ENCODE measurements at places on chromosomes 2 and 18. TPM values are rescaled to one million over a fixed set of nuclear protein-coding genes. Genes with fewer than 3 reads are reported as not detected.

Gene DSG2
- total RNA-seq = 93.1 TPM

Gene YIPF4
- 36.8 TPM for total RNA-seq

DNA sequence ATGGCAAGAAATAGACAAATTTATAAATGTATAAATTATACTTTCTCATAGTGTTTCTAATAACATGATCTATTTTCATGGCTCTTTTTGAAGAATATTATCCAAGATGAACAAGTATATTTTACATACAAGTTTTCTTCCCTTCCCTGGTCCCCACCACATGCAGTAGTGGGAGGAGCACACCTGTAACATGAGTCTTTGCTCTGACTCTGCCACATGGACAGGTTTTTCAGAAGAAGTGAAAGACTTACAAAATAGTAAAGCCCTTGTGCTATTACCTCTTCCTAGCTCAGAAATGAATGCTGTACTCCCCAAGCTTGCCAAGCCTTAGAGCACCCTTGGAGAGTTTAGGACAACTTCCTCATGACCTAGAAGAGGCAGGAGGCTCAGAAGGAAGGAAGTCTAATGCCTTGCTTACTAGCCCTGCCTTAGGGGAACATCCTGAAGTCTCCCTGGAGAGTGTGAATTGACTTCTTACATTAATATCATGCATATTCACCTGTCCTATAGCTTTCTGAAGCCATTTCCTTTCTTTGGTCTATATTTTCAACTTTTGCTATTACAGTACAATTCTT lies 18.4 kb downstream of the MXD1 start:
- DNase-seq = no peak

DNA sequence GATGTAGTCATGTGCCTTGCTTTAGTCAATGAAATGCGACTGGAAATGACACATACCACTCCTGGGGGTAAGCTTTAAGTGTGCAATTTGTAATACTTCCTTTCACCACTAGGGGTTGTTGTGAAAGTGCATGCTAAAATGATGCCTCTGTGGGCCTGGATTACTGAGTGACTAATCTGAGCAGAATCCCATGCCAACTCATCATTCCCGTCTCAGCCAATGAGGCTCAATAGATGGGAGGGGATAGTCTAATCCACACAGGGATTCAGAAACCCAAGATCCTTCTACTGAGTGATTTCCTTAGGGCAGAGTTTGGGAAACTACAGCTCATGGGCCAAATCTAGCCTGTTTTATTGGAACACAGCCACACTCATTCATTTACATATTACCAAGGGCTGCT lies 54.0 kb downstream of the HRH4 start:
- no peak for DNase-seq

Gene LOXL3
- total RNA-seq = 6.4 TPM

- no peak for DNase-seq
Observed at GRCh38 chr2:68971591-68972231, 2.7 kb upstream of the GKN1 start.

Gene KIAA2012
- not detected for total RNA-seq

GRCh38 chr18:63299837-63300745 lies 19.5 kb downstream of the BCL2 start:
- no peak for DNase-seq

GRCh38 chr2:140353541-140353940 lies 1573.4 kb upstream of the NXPH2 start:
- no peak for DNase-seq

Gene CSRNP3
- 6.4 TPM for total RNA-seq

DNA sequence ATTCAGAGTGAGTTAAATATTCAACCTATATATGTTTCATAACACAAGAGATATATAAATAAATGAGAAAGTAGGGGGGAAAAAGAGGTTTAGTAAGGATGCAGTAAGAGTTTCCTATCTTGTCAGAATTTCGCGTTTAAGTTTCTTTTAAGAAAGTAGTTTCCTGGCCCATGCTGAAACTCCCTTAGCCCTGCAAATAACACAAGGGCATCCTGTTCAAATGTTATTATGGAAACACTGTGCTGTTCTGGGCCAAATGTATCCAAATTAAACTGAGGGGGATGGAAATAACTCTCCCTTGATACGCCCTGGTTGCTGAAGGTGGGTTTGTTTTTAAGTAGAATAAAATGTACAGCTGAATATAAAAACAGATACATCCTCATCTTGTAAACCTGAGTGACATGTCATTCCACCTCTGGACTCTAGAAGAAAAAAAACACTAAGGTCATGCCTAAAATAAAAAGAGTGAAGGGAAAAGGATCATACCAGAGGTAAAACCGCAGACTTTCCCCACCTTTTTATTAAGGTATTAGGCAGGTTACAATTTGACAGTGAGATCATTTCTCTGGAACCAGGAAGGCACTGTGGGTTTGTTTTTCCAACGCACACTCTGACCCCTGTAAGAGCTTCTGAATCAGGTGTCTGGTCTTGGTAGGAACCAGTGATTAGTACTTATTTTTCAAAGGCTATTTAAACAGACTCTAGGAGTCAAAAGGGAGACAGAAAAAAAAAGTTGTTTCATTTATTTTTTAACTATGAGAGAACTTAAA lies 16.7 kb downstream of the BCL2 start:
- no peak for DNase-seq

Gene AKAIN1
- total RNA-seq = not detected

DNA sequence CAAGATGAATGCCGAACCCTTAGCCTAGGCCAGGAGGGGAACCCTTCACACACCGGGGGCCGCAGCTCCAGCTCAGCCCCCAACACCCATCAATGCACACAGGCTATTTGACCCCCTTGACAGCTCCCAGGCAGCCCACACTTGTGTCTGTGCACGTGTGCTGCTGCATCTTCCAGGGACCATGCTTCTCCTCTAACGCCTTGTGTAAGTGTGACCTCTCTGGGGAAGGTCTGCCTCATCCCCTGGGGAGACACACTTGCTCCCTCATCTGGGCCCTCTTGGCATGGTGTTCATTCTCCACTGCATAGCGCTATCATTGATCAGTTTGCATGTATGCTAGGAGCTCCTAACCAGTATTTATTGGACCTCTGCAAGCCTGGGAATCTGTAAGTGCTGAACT lies 120.0 kb upstream of the FHL2 start:
- no peak for DNase-seq

- DNase-seq = no peak
Observed at GRCh38 chr2:47490406-47490805, 87.5 kb downstream of the MSH2 start.

Gene CCDC121
- 5.3 TPM for total RNA-seq

DNA sequence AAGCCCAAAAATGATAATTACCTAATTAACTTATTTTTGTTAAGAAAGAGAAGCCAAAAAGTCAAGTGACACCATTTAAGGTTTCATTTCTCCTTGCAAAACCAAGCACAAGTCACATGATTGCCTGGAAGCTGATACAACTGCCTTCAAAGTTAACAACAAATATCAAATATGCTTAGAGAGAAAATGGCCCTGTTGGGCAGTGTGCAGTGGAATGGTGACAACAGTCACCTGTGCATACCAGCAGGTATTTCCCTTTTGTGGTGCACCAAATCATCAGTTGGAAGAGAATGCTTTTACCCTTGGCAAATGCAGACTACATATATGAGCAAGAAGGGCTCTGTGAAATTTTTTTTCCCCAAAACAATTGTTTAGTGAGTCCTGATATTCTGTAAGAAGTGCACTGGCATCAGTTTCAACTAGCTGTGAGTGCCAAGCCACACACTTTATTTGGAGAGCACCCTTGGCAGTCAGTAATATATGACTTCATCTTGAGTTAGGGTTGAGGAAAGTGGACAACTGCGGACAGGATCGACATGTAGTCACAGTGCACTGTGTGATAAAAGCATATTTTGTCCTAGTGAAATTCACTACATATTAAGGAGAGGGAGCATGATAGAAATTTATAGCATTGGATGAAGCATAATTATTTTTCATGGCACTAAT lies 74.9 kb upstream of the DOCK10 start:
- no peak for DNase-seq

DNA sequence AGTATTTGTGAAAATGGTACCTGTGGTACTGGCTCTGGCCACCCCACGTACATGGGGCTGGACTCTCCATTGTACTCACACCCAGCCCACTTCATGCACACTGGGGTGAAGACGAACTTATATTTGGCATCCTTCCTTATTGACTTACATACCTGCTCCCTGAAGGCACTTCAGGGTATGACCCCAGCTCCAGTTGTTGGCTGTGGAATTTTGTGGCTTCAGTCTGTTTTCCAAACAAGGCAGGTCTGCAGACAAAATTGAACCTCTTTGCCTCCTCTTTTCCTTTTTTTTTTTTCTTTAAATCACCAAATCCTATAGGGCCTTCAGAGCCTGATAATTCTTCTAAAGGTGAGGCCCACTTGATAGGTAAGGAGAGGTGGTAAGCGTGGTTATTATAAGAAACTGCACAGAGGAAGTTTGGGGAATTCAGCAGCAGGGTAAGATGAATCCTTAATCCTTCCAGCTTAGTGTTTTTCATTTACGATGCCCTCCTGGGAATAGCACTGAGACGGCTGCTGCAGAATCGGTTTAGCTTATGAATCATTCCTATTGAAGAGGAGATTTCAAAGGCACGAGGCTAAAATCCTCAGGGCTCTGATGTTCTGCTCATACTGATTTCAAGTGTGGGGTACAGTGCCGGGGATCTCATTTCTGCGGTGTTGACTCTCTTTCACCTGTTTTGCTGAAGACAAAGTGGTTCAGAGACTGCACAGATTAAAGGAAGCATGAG lies 55.2 kb downstream of the KIF5C start:
- no peak for DNase-seq

DNA sequence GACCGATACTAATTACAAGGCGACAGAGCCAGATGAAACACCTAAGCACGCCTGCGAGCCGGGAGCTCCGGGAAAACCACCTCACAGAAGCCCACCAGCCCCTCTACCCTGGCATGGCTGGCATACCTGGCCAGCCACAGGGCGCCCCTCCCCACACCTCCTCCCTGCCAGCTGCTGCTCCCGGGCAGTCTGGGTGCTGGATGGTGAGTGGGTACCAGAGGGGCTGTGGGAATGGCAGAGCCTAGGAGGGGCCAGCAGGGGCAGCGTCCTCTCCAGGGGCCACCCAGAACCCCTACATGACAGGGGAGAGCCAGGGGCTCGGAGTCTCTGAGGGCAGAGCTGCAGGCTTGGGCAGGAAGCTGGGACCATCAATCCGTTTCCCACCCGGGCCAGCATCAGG lies 58.7 kb upstream of the GPC1 start:
- DNase-seq = no peak

Gene NEB
- 2.5 TPM for total RNA-seq

DNA sequence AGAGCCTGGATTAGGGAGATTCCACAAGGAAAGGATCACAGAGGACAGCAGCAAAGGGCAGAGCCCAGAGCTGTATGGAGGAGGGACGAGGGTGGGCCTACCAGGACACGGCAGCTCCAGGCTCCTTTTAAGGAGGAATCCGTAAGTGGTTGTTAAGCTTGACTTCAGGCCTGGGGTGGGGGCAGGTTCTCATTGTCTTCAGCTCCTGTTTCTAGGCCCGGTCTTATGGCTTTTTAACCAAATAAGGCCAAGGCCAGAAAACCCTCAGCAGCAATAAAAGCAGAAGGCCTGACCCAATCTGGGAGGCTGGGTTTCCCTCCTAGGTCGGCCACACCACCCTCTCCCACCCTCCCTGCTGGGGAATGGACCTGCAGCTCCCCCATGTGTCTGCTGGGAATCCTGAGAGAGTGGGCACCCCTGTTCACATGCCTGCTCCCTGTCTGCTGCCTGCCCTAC lies 111.2 kb downstream of the PLB1 start:
- DNase-seq = peak; percentile 60

- no peak for DNase-seq
Observed at GRCh38 chr2:70360661-70361270, 58.9 kb upstream of the FAM136A start.

Gene PLEKHM3
- 15.2 TPM for total RNA-seq

Gene QPCT
- total RNA-seq = 23.6 TPM

DNA sequence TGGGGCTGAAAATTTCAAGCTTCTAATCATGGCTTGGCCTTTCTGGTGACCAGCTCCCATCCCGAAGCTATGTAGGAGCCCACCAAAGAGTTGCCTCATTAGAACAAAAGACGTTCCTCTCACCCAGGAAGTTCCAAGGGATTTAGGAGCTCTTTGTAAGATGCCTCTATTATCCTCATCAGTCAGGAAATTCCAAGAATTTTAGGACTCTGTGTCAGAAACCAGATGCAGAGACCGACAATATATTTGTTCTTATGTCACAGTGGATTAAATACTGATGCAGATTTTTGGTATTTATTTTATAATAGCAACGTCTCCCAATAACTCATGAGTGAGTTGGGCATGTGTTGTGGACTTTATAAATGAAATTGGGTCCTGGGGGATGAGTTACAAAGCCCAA lies 91.8 kb upstream of the SKOR2 start:
- no peak for DNase-seq

DNA sequence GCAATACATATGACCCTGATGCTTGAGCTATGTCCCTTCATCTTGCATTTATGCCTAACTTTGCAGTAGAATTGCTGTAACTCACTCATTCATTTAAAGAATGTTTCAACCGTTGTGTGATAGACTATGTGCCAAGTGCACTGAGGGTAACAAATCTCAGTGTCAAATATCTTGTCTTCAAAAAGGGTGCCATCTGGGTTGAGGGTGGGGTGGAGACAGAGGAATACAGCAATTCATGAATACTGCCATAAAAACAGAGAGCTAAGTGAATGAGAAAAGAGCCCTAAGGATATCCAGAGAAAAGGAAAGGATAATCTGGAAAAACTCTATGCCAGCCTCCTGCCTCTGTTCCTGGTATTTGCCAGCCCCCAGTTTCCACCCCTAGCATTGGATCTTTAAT lies 1534.4 kb upstream of the PIK3C3 start:
- DNase-seq = no peak

DNA sequence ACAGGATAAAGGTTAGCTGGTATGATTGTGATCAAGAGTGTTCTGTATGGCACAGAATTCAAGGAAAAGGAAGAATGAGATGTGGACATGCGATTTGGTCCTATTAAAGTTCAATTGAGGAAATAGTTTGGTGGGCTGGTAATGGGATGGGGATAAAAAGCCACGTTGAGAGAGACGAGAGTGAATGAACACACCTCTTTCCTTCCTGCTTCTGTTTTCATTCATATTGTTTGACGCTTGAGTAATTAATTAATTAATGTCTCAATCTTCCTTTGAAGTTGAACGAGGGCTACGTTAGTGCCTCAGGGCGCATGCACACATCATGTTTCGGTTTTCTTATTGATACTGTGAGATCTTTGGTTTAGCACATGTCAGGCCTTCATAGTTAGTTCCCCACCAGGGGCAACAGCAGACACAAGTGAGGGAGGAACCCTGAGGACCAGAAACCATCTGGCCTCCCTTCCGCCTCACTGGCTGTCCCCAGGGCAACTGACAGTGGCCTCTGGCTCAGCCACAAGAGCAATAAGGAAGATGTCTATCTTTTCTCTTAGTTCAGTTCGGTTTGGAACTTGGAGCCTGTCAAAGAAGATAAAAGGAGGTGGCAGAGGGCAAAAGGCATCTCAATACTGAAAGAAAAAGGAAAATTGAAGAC lies 116.0 kb downstream of the LIPG start:
- no peak for DNase-seq

All from ureter (tissue), 1 donor.